Activated CD4-positive, alpha-beta T cell treated with anti-CD3 and anti-CD28 coated beads, Interleukin-2, amount 10 ng/mL, durations not matched to agents 7 days and 5 days (primary cell): ENCODE measurements at places on chromosomes 2 and 18.

DNA sequence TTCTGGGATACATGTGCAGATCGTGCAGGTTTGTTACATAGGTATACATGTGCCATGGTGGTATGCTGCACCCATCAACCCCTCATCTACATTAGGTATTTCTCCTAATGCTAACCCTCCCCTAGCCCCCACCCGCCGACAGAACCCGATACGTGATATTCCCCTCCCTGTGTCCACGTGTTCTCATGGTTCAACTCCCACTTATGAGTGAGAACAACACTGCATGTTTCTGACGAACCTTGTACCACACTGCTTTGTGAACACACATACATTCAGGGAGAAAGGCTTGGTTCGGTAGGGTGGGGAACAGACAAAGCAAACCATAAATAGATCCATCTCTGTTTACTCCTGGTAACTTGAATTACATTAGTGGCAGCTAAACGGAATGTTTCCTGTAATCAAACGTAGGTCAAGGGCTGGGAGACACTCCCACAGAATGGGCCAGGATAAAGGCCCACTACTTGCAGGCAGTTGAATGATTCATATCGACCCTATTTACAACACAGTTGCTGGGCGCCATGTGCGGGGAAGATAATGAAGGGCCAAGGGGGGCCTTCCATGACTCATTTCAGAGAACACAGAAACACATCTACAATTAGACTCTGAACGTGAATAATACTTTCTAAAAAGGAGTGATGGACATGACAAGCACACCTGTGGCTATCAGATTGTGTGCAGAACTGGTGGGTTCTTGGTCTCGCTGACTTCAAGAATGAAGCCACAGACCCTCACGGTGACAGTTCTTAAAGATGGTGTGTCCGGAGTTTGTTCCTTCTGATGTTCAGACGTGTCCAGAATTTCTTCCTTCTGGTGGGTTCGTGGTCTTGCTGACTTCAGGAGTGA, 56.8 kb upstream of the KIDINS220 start:
- DNase-seq, result no peak

- DNase-seq, result no peak
Measured at GRCh38 chr2:144830543-144830942, 310.6 kb upstream of the ZEB2 start.

GRCh38 chr2:233223059-233223894, 28.2 kb upstream of the ATG16L1 start:
- no peak for DNase-seq

- DNase-seq, result no peak
Measured at GRCh38 chr18:25042641-25043051, 309.3 kb downstream of the ZNF521 start.

DNA sequence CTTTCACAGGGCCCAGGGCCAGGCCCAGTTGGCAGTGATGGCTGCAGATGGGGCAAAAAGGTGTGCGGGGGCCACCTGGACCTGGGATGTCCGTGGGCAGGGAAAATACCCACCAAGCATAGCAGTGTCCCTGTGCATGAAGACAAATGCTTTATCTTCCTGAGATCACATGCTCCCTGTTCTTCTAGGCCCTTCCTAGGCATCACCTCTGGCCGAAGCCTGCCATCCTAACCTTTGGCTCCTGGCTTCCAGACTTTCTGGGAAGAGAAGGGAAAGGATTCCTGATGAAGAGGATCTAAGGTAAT, 105.0 kb upstream of the SMAD2 start:
- no peak for DNase-seq

GRCh38 chr2:133644846-133645245, 76.6 kb upstream of the NCKAP5 start:
- DNase-seq, result no peak

DNA sequence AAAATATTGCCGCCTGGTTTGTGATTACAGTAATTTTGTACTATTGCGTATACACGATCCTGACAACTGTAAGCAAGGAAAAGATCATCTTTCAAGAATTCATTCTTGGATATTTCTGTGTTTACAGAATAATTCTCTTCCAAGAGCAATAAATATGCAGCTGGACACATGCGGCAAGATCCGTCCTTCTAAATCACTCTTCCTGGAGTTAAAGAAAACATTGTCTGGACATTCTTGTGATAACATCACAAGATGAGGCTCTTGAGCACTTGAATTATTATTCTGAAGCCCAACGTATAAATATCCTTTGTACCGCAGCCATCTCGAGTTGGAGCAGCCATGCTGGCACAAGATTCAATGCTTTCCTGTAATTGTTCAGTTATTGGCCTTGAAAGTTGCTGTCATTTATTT, 9.9 kb downstream of the FHL2 start:
- no peak for DNase-seq
